Pulmonary artery endothelial cell (primary cell): ENCODE measurements at places on chromosomes 2 and 18. TPM values are rescaled to one million over a fixed set of nuclear protein-coding genes. Genes with fewer than 3 reads are reported as not detected.

The COX5B gene
- 219 and 270 TPM in 2 replicates for total RNA-seq

DNA sequence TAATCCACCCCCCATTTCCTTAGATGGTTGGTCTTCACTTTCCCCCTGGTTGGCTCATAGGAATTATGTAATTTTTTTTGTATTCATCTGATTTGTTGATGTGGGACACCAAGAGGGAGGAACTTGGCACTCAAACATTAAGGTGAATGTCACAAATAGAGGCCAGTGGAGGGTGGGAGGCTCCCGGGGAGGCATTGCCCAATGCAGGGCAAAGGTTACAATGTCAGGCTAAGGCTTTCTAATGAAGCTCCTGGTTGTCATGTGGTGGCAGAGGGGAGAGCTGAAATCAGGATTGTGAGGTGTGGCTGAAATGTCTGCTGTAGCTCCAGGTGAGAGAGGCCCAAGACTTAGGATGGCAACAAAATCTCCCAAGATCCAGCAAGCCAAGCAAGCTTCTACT is 42.7 kb downstream of the MPHOSPH10 start:
- no peak for DNase-seq

GRCh38 chr2:168697668-168698121 is 104.7 kb upstream of the NOSTRIN start:
- DNase-seq: no peak

DNA sequence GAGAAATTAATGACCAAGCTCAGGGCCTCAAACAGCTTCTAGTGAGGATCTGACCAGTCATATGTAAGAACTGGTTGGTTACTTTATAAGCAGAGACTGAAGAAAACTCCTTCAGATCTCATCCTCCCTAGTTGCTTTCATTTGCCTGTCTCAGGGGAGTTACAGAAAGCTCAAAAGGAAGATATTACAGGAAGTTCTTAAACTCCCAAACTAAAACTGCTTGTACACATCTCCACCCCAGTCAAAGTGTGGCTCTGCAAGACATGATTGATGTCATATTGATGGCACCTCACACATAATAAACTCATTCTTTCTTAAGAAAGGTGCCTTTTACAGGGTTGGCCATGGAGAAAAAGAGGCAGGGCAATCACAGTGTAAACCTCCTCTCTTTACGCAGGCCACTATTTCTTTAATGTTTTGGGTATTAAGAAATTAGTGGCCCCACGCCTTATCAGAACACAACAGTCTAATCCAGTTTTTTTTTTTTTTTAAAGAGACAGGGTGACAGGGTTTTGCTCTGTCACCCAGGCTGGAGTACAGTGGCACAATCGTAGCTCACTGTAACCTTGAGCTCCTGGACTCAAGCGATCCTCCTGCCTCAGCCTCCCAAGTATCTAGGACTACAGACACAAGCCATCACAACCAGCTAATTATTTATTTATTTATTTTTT is 62.6 kb upstream of the STK17B start:
- DNase-seq: no peak

GRCh38 chr2:46870051-46870839 is 45.4 kb downstream of the MCFD2 start:
- no peak for DNase-seq

The FAM228A gene
- total RNA-seq: 0.14 and 0.46 TPM in 2 replicates

The TTLL4 gene
- total RNA-seq: 6.4 and 10.0 TPM in 2 replicates

DNA sequence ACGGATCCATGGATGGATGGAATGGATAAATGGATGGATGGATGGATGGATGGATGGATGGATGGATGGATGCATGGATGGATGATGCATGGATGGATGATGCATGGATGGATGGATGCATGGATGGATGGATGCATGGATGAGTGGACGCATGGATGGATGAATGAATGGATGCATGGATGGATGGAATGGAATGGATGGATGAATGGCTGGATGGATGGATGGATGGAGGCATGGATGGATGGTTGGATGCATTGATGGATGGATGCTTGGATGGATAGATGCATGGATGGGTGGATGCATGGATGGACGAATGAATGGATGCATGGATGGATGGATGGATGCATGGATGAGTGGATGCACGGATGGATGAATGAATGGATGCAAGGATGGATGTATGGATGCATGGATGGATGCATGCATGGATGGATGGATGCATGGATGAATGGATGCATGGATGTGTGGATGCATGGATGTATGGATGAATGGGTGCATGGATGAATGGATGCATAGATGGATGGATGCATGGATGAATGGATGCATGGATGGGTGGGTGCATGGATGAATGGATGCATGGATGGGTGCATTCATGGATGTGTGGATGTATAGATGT is 209.2 kb downstream of the ALPK2 start:
- no peak for DNase-seq

GRCh38 chr2:46077522-46078107 is 219.6 kb upstream of the EPAS1 start:
- DNase-seq: no peak

The GULP1 gene
- 29.9 and 32.2 TPM in 2 replicates for total RNA-seq

- DNase-seq: no peak
Observed at GRCh38 chr2:111209045-111209514, 88.4 kb downstream of the BCL2L11 start.

GRCh38 chr2:20108655-20109396 is 57.4 kb upstream of the LAPTM4A start:
- no peak for DNase-seq

The PTPRN gene
- total RNA-seq: not detected in 2 replicates
